Testis (tissue), 5 donors: ENCODE measurements at places on chromosomes 1 and 21. TPM values are rescaled to one million over a fixed set of nuclear protein-coding genes. Genes with fewer than 3 reads are reported as not detected.
A peak's percentile ranks its signal among the peaks of the same experiment; 100 is the strongest.

The OPTC gene
- polyA plus RNA-seq = 1.1 TPM

DNA sequence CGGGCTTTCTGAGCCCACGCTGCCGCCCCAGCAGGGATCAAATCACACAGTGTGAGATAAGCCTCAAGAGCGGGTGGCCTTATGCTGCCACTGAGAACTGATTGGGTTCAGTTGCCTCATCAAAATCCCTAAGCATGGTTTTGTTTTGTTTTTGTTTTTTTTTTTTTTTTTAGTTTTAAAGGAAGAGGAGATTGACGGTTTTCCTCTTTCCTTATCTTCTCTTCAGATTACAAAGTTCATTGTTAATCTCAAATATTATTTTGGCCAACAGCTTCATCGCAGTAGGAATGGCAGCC lies 651 bp downstream of the COA6 start:
- DNase-seq = no peak

DNA sequence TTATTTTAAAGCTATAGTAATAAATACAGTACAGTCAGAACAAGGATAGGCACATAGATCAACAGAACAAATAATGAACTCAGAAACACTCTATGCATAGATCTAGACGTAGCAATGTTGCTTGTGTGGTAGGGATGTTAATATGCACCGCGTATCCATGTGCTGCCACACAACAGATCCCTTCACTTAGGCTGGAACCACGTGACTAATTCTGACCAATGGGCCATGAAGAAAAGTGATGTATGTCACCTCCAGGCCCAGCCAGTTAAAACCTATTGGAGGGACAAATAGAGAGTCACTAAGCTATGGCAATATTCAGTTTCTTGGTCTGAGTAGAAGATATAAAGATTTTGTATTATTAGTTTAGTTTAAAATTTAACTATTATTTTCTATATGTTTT lies 91.4 kb downstream of the ADAMTS1 start:
- no peak for DNase-seq

DNA sequence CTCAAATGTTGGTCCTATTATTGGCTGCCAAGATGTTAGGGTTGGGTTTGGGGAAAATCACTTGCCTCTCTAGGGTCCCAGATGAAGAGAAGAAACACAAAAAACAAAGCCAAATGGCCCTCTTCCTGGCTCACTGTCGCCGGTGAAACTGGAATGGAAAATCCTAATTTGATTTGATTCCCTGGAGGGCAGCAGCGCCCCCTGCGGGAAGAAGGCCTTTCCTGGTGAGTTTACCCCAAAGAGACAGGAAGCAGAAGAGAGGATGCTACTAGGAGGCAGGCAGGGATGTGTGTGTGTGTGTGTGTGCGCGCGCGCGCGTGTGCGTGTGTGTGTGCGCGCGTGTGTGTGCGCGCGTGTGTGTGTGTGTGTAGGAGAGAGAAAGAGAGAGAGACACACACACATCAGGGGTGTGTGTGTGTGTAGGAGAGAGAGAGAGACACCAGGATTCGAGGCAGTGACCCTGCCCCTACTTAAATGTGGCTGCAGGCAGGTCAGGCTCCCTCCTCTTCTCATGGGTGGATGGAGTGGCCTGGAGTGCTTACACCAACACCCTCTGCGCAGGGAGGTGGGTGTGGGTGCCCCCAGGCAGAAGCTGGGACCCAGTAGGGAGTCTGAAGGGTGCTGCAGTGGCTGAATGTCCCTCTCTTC lies 3.1 kb upstream of the SELENON start:
- DNase-seq = peak; percentile 90

DNA sequence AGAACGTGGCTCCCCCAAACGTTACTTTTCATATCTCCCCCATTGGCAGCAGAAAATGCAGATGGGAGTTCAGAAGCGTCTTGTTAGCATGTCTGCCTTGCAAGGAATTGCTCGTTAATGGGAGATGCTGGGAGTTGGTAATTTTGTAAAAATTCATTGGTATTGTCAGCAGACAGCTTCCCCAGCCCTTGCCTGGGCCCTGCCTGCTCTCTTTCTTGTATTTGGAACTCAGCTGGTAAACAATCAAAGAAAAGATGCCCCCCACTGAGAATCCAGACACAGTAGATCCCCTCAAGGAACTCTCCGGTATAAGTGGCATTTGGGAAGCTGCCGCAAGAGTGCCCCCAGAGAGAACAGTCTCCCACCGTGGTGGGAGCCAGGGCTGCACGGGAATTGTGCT lies 94.4 kb upstream of the IGSF21 start:
- no peak for DNase-seq

DNA sequence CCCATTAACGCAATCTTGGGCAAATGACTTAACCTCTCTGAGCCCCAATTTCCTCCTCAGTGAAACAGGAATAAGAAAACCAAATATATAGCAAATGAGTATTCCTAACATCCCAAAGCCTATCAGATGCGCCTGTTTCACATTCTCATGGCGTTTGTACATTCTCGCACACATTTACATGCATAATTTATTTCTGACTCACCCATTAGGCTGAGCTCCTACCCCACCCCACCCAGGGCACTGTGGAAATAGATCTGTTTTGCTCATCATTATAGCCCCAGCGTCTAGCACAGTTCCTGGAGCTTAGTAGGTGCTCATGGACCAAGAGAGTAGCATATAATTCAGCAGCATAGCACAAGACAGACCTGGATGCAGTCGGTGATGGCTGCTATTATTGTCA lies 146.1 kb upstream of the VANGL1 start:
- no peak for DNase-seq

DNA sequence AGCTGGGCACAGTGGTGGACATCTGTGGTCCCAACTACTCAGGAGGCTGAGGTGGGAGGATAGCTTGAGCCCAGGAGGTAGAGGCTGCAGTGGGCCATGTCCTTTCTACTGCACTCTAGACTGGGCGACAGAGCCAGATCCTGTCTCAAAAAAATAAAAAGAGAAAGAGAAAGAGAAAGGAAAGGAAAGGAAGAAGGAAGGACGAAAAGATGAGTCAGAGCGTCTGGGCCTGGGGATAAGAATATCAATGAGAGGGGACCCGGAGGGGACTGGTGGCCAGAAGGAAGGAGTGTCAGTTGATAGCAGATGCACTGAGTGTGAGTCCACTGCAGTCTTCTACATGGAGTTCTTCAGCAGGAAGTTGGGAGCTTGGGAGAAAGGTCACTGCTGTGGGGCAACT lies 75.6 kb downstream of the SYT6 start:
- no peak for DNase-seq

GRCh38 chr21:28132713-28133112 lies 860.0 kb downstream of the LTN1 start:
- DNase-seq = no peak

DNA sequence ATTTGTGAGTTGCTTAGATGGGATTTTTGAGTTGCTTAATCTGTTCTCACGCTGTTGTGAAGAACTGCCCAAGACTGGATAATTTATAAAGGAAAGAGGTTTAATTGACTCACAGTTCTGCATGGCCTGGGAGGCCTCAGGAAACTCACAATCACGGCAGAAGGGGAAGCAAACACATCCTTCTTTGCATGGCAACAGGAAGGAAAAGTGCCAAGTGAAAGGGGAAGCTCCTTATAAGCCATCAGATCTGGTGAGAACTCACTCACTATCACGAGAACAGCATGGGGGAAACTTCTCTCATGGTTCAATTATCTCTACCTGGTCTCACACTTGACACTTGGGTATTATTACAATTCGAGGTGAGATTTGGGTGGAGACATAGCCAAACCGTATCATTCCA lies 10.3 kb downstream of the CLIC6 start:
- no peak for DNase-seq

DNA sequence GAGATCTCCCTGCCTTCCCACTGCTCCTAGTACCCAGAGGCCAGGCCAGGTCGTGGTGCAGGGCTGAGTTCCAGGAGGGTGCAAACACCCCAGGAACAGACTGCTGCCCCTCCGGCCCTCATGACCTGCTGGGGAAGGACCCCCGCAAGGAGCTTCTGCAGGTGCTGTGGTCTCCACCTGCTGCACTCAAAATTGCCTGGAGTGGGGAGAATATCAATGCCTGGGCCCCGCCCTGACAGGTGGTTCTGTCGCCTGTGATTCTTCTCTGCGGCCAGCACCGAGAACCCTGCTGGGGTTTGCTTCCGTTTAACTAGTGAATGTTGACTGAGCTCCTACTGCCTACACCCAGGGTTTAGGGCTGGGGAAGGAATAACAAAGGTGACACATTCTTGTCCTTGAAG lies 2.1 kb upstream of the TFF3 start:
- DNase-seq = no peak

DNA sequence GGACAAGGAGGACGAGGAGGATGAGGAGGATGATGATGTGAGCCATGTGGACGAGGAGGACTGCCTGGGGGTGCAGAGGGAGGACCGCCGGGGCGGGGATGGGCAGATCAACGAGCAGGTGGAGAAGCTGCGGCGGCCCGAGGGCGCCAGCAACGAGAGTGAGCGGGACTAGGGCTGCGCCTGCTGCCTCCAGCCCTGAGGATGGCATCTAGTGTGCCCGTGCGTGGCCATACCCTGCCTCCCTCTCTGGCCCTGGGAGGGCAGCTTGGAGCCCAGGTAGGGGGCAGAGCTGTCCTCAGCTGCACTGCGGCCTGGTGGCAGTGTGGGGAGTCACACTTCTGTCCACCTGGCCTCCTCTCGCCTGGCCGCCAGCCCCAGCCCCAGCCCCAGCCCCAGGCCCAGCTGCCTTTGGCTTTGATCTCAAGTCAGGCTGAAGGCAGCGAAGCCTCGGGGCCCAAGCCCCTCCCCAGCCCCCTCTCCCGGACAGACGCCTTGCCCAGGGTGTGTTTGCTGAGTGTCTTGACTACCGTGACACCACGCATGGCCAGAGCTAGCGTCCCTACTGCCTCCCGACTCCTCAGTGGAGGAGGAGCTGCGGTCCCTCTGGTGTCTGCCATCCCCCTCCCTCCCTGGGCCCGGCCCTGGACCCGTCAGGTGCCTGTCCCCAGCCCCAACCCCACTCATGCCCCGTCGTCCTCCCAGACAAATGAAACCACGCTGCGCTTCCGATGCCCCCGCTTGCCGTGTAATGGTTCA lies 155.2 kb downstream of the PEX14 start:
- no peak for DNase-seq

DNA sequence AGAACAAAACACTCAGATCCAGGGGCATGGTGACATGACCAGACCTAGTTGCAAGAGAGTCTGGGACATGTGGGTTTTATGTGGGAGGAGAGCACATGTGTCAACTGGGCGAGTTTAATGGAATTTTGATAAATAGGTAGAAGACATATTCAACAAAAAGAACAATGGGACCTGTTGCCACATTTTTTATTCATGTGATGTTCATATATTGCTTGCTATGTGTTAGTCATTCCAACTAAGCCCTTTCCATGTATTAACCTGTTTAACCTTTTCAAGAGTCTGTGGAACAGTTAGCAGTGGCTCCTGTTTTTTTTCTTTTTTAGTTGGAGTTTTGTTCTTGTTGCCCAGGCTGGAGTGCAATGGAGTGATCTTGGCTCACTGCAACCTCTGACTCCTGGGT lies 30.1 kb upstream of the CSF3R start:
- no peak for DNase-seq

DNA sequence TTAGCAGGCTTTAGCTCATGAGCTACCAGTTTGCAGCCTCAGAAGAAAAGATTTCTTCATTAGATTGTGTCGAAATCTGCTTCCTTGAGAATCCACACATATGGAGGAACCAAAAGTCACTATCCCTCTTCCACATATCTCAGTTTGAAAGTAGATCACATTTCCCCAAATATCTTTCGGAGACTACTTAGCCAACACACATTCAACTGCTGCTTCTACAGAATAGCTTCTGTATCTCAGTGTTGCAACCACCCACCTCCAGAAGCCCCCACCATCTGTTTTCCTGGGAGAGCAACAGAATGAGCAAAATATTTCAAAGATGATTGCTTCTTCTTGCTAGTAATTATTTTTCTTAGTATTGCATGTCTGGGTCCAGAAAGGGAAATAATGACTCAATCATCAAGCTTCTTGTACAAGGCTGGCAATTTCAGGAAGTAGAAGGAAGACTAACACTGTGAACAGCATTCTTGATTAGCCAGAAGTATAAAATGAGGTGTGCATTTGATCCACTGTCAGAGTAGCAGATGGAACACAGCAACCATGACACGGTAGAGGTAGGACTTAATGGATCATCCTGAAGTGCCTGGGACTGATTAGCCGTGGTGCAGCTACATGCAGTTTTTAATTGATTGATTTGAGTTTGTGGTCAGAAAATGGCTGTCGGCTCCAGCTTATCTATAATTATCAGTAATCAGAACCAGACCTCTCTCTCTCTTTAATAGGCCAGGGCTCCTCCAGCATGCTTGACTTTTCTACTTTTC lies 24.9 kb downstream of the ZC3H11B start:
- no peak for DNase-seq

GRCh38 chr1:32272557-32273390 lies 19.1 kb upstream of the HDAC1 start:
- no peak for DNase-seq

The MYOG gene
- 1.2 TPM for polyA plus RNA-seq

- no peak for DNase-seq
These were observed 154.3 kb upstream of the USP24 start for GRCh38 chr1:55369474-55369873.

The SERPINC1 gene
- 0.75 TPM for polyA plus RNA-seq

DNA sequence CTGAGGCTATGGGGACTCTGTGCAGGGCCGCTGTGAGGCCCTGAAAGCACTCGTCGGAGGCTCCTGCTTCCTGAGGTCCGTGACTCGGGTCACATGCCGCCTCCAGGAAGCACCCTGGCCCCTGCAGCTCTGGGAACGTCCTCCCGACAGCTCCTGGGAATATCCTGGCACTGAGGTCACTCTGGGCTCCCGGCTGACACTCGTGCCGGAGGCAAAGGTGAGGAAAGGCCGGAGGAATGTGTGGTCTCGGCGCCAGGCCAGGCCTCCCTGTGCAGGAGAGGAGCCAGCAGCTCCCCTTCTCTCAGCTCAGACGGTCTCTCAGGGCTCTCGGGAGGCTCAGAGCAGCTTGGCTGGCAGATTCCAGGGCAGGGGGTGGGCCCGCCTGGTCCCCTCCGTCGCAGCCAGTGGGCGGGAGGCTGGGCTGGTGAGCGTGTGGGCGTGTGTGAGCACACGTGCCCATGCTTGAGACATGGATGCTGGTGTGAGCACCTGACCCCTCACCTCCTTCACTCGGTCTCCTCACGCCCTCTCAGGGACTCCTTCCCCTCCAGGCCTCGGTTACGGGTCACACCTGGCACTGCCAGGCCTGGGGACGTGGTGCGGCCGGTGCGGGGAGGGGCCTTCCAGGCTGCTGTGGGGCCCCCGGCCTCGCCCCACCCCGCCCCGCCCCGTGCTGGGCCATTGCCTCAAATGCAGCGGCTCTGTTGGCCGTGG lies 5.5 kb upstream of the RNF223 start:
- DNase-seq = peak; percentile 58

DNA sequence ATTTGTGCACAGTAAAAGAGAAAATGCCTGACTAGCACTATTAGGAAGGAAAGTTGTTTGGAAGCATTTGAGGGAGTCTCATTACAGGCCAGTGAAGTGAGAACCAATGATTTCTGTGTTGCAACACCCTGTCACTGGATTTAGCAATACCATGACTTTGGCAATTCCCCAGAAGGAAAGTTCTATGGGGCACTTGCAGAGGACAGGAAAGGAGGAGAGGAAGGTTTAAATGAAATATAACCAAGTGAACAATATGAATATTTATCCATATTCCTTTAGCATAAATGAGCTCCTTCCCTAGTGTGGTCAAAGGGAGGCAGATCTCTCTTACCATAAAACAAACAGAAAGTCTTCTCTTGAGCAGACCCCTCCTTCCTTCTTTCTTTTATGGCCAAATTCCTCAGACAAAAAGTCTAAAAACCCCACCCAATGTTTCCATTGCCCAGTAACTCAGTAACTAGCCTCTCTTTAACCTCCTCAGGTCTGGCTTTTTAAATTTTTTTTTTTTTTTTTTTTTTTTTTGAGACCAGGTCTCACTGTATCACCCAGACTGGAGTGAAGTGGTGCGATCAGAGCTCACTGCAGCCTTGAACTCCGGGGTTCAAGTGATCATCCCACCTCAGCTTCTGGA lies 5.5 kb downstream of the TLR5 start:
- no peak for DNase-seq

The YOD1 gene
- 8.7 TPM for polyA plus RNA-seq
